ENCODE measurements at places on chromosomes 2 and 18.

DNA sequence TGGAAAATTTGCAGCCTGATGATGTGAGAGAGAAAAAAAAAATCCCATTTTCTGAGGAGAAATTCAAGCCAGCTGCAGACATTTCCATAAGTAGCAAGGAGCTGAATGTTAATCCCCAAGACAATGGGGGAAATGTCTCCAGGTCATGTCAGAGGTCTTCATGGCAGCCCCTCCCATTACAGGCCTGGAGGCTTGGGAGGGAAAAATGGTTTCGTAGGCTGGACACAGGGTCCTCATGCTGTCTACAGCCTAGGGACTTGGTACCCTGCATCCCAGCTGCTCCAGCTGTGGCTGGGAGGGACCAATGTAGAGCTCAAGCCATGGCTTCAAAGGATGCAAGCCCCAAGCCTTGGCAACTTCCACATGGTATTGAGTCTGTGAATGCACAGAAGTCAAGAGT is 53.5 kb upstream of the ARHGAP15 start:
- DNase-seq = no peak

GRCh38 chr2:112686348-112687217 is 34.2 kb upstream of the NT5DC4 start:
- DNase-seq = no peak

DNA sequence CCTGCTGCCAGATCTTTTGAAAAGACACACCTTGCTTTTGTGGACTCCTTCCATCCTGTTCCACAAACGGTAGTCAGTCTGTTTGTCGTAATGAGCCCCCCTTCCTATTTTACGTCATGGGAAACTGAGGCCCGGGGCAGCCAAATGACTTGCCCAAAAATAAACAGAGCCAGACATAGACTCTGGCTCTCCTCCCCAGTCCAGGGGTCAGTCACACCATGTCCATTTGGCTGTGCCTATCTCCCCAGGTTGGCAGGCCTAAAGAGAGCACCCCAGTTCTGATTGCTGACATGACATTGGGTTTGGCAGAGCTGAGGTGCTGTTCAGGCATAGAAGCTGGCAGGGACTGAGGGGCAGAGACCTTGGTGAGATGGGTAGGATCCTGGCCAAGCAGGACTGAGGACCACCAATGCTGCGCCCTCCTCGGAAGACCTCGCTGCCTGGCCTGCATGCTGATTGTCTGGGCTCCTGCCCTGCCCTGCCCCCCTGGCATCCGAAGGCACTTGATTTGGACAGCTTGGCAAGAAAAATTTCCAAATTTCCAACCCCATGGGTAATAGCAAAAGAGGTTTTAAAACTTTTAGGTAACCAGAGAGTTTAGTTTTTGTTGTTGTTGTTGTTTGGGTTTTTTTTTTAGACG is 335.4 kb downstream of the DYSF start:
- DNase-seq = no peak

GRCh38 chr2:45909677-45910191 is 258.3 kb downstream of the PRKCE start:
- DNase-seq = no peak

GRCh38 chr2:38973266-38973665 is 83.6 kb downstream of the ARHGEF33 start:
- no peak for DNase-seq

DNA sequence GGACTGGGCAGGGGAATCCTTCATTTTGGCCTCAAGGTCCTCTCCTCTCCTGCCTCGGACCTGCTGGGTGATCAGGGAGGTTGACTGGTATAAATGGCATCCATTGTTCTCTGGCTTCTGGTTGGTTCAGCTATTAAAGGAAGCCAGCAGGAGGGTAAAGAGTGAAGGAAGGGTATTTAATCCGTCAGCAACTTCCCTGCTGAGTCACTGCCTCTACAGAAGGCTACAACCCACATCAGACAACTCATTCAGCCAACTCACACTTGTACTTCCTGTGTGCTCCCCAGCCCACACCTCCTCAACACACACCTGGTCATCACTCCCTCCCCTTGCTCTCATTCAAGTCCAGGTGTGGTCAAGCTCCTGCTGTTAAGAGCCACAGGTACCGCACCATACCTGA is 68.3 kb upstream of the MRPS9 start:
- DNase-seq = no peak

- DNase-seq = no peak
These were observed 233.8 kb downstream of the ICOS start for GRCh38 chr2:204170411-204170810.

GRCh38 chr2:226211439-226211838 is 588.2 kb downstream of the IRS1 start:
- DNase-seq = no peak

DNA sequence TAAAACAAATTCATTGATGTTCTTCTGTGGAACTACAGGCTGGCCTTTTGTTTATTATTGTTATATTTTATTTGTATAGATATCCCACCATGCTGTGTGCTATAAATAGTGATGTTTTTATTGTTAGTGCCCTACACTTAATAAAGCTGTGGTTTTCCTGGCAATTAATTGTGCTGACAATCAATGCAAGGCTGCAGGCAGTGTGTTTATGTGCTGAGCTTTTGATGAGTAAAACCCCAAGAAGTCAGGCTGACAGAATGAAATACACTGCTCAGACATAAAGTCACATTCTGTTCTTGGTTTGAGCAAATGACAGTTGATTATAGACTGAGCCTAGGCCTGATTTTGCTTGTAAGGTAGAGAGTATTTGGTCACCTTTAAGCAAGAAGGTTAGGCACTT is 362.7 kb downstream of the CPS1 start:
- no peak for DNase-seq

GRCh38 chr2:201144101-201145051 is 28.4 kb downstream of the CFLAR start:
- no peak for DNase-seq

DNA sequence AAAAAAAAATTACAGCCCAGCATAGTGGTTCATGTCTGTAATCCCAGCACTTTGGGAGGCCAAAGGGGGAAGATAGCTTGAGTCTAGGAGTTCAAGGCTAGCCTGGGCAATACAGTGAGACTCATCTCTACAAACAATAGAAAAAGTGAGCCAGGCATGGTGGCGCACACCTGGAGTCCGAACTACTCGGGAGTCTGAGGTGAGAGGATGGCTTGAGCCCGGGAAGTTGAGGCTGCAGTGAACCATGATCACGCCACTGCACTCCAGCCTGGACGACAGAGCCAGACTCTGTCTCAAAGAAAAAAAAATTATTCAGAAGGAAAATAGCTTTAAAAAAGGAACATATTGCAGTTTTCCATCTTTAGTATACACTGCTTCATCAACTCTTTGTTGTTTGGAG is 47.8 kb downstream of the CYP27C1 start:
- DNase-seq = no peak

- DNase-seq = no peak
These were observed 9.8 kb downstream of the BOLA3 start for GRCh38 chr2:74137651-74138599.

DNA sequence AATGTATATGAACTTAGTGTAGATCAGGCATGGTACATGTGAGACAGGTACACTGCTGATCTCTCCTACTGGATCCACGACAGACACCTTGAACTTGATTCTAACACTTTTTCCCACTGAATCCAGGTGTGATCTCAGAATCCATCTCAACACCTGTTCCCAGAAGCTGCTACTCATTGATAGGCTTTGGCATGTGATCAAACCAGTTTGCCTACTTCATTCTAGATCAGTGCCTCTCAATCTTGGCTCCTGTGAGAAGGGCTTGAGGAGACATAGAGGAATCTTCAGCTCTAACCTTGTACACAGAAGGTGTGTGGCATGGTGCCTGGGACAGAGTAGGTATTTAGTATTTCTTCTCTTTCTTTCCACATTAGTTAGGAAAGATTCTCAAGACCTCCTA is 212.3 kb upstream of the ATP5MC3 start:
- DNase-seq = no peak

GRCh38 chr2:102619414-102620319 is at the start of gene SLC9A2:
Gene SLC9A2, plus strand, starts transcription at chr2:102619553. Its CDS starts 296 bp downstream, at chr2:102619849.
- DNase-seq = no peak

DNA sequence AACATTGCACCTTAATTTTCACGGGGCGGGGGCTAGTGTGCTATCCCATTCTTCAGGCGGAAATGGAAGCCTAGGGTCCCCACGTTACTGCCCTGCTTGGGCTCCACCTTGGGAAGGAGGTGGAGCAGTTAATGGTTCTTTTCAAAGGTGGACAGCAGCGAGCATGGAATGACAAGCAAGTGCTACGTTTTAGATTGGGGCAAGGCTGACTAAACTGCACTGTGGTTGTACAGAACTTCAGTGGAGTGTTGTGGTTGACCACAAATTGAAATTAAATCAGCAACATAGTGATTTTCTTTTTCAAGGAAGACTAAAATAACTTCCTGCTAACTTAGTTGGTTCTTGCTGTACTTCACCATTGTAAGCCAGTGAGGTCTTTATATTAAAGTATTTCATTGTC is 47.0 kb downstream of the CHRNA1 start:
- no peak for DNase-seq

DNA sequence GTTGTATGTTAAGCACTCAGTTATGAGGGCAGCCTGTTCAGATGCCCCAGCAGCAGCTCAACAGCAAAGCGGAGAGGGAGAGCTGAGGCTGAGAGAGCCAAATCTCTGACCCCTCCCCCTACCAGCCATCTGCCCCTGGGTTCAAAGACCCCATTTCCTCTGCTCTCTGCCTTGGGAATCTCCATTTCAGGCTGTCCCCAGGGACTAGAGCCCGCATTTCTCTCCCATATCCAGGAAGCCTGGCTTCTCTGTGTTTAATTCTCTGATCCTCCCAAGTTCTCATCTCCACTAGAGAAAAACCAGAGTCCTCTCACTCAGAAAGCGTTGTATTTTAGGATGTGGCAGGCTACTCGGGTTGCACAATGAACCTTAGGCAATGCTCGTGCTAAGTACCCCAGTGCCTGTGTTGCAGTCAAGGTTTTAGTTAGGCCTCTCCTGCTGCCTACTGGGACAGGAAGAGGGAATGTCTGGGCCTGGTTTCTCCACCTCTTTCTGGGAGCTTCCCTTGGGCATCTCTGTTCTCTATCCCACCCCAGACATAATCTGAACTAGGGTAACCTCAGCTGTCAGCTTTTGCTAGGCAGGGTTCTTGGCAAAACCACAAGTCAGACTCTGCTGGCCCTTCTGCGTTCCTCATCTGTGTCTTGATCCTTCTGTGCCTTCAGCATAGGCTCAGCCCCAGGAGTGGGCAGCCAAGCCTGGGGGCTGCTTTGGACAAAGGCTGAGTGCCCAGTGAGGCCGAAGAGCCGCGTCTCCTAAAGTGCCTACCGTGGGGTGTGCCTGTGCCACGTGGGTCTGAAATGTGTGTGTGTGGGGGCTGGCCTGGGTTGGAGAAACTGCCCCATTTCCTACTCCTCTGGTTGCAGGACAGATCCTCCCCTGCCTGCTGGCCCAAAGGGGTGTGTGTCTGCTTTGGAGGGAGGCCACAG is 96.8 kb downstream of the STPG4 start:
- no peak for DNase-seq

DNA sequence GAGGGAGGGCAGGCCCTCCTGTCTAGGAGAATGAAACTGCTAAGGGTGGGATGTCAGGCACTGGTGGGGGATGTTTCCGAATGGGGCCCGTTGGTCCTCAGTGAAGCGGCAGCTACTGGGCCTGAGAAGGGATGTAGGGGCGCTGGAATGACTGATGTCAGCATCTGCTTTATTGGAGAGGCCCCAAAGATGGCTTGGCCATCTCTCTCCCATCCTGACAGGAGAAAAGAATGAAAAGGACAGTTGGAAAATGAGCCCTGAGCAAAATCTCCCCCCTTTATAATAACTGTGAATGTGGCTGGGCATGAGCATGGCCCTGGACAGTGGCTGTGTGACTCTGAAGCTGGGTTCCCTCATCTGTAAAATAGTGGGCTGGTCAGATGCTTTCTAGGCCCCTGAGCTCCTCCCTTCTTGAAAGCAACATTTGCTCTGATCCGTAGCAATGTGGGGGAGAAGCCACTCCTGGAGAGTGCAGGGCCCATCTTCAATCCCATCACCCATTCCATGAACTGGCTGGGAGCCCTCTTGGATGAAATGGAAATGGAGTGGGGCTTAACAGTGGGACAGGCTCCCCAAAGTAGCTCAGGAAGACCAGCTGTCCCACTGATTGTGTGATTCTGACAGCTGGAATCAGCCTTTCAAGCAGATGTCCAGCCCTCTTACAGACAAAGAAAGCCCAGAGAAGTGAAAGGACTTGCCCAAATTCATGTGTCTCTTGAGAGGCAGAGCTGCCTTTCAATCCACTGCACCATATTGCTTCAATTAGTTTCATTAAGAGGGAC is 232.7 kb upstream of the SMAD2 start:
- DNase-seq = no peak

GRCh38 chr18:711310-711656 is 1.1 kb downstream of the ENOSF1 start:
- no peak for DNase-seq

- no peak for DNase-seq
These were observed 56.3 kb downstream of the PAX3 start for GRCh38 chr2:222242532-222242931.

GRCh38 chr2:152581360-152581759 is 135.9 kb downstream of the PRPF40A start:
- DNase-seq = no peak

GRCh38 chr2:238861766-238862315 is 14.0 kb downstream of the TWIST2 start:
- DNase-seq = no peak

- no peak for DNase-seq
These were observed 558.3 kb upstream of the GCFC2 start for GRCh38 chr2:76268902-76269620.

GRCh38 chr2:201220102-201220570 is 37.2 kb downstream of the CASP10 start:
- DNase-seq = no peak

GRCh38 chr18:74175658-74176057 is 27.3 kb downstream of the TIMM21 start:
- DNase-seq = no peak

GRCh38 chr18:71388148-71388547 is 1099.3 kb downstream of the SOCS6 start:
- no peak for DNase-seq

- DNase-seq = no peak
These were observed 10.1 kb upstream of the CCDC138 start for GRCh38 chr2:108776475-108776874.

DNA sequence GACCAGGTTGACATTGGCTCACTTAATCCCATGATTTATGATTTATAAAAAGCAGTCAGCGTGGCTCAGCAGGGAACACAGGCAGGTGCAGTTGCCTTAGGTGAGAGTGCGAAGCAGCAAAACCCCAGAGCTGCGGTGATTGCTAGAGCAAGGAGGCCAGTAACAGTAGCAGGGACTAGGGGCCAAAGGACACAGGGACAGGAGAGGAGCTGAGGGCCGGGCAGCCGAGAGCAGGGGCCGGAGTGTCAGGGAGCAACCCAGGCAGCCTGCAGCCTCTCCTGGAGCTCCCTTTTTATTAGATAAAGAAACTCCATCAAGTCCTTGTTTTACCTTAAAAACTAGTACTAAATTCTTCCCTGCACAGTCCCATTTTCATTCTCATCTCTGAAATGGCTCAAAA is 4.3 kb downstream of the MC2R start:
- no peak for DNase-seq

Data from stimulated activated CD4-positive, alpha-beta T cell treated with anti-CD3 and anti-CD28 coated beads, Interleukin-1b, Interleukin-23, amount 100 ng/mL, for 1 hour (primary cell).